NCI-H748 treated with DMSO at 0.1 percent for 48 hours (cell line): ENCODE measurements at places on chromosomes 1 and 21.

GRCh38 chr1:173996995-173997394 is 25.2 kb downstream of the RC3H1 start:
- DNase-seq: no peak

DNA sequence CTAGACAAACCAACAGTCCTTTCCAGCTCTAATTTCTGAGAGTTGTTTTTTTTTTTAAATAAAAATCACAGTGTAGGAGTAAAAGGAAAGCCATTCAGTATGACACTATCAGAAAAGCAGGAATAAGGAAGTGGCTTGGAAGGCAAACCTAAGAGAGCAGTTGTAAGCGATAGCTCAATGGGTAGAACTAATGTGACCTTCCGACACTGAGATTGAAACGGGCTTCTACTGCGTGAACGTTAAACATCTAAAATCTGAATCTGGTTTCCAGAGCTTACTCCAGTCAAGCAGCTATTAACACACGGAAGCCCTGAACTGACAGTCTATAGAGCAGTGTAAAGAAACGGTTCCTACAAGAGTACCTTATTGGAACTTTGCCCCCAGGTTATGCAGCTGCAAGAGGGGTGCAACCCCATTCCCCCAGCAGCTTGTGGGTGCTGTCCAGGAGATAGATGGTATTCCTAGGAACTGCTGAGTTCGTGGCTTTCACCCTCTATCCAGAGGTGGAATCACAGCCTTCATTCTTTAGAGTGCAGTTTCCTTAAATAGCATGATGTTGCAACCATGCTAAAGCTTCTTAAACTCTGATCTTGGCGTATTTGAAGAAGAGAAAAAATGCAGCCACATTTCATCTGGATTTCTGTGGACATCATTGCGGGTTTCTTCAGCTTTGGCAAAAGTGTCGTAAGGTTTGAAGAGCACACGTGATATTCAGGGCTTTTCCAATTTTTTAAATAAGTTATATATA is 3.3 kb upstream of the IRF2BP2 start:
- no peak for DNase-seq

GRCh38 chr1:183506561-183506960 is 34.3 kb downstream of the SMG7 start:
- no peak for DNase-seq

DNA sequence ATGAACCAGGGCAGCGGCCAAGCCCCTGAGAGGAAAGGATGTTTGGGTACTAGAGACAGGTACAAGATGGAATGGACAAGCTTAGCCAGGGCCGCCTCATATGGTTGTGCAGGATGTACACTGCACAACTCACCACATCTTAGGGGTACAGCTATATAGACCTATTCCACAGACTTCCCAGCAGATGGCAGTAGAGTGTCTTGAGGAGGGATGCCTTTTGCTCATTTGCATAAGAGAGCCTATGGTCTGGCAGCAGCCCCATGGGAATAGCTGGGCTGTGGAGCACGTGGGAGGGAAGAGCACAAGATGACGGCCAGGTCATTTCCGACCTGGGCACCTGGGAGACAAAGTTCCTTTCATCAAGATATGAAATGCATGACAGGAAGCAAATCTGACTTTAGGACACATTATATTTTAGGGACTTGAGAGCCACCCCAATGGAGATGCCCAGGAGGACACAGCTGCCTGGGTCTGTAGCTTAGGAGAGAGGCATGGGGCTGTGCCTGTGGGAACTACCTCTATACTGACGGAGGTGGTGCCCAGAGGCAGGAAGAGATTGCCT is 215.5 kb downstream of the KCNJ6 start:
- peak; percentile 82 for DNase-seq

- DNase-seq: no peak
Observed at GRCh38 chr1:56399326-56399725, 180.0 kb downstream of the PLPP3 start.

DNA sequence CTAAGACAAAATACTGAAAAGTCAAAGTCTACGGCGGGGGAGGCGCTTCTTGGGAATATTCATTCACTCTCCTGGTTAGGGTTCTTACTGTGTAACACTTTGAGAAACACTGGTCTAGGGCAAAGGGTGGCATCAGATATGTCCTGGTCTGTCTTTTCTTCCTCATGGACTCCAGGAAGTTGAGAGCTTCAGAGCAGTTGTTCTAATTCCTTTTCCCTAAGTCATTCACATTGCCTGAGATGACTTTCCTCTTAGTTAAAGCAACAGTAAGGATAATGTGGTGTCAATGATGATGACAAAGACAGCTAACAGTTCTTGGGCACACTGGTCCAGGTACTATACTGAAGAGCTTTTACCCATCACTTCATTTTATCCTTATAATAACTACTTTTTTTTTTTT is 27.0 kb downstream of the FGGY start:
- DNase-seq: no peak

DNA sequence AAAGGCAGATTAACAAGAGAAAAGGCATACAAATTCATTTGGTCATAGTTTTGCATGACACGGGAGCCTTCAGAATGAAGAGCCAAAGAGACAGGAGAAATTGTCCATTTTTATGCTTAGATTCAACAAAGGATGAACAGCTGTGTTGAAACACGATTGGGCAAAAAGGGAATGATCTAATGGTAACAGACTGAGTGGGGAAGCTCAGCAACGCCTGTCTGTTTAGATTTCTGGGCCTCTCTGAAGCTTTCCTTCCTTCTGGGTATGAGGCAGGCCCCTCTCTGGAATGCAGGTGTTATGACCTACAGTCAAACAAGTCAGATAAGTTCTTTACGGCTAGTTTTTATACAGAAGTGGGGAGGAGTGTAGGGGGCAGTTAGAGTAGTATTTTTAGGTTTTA is 154.6 kb downstream of the RGS7 start:
- no peak for DNase-seq

DNA sequence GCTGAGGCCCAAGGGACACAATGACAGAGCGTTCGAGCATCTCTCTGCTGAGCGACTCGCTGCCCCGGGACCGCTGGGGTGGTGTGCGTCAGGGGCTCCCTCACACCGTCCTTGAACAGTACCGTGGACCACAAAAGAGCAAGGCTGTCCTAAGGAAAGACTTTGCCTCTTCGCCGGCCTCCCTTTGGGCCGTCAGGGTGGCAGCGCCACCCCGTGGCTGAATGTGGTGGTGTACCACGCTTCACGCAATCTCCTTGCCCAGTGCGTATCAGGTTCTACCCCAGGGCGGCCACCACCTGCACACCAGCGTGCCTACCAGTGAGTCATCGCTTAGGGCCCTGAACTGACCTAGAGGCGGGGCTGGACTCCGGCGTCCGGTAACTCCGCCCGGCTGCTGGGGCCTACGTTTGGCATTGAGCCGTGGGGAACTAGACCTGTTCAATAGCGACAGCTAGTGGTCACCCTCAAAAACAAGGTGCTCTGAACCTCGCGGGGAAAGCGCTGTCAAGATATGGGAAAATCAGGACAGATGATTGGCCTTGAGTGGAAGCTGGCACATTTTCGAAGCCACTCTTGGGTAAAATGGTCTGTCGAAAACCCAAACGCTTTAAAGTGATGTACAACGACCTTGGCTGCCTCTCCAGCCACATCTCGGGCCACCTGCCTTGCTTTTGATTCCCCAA is 8.1 kb upstream of the TRAF3IP3 start:
- DNase-seq: no peak

- DNase-seq: no peak
Observed at GRCh38 chr1:21349693-21350092, 59.4 kb upstream of the ECE1 start.

DNA sequence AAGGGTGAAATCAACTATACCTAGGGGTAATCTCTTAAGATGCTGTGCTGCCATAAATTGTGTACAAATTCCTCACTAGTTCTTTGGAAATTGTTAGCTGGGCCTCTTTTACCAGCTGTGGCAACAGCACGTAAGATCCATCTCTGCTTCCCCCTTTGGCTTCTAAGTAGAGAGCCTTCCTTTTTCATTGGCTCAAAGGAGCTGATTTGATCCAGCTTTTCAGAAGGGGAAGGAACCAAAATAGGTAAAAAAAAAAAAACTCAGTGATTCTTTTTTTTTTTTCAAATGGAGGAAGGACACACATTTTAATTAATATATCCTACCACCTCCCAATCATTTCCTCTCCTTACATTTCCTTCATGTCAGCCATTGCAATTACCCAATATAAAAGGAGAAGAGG is 4.0 kb upstream of the RCAN1 start:
- DNase-seq: no peak
